ENCODE measurements at places on chromosomes 1 and 21.

DNA sequence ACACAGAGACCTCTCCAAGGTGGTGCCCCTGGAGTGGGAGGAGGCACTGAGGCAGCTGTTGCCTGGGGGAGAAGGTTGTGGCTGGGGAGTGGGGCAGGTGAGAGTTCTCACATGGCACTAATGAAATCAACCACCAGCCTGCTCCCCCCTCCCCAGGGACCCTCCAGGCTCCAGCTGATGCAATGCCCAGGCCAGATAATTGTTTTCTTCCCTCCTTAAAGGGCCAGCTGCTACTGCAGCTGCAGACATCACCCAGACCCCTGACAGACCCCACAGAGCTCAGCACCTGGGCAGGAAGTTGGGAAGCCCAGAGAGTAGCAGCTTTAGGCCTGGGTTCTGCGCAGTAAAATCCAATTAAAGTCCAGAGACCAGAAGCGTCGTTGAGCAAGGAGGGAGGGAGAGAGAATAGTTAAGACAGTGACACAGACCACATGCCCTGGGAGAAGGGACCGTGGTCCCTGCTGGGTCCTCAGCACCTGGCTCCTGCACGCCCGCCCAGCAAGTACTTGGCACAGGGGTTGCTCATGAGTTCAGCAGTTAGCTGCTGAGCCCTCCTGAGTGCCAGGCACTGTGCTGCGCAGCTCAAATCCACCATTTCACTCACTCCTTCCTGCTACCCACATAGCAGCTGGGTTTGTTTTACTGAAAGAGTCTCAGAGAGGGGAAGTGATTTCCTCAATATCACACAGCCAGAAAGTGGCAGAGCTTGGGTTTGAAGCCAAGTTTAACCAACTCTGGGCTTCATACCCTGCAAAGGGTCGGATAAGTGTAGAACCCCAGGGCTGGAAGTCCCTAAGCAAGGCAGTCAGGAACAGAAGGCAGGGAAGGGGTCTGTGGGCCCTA is 1.9 kb downstream of the RIMS3 start:
- no peak for DNase-seq

DNA sequence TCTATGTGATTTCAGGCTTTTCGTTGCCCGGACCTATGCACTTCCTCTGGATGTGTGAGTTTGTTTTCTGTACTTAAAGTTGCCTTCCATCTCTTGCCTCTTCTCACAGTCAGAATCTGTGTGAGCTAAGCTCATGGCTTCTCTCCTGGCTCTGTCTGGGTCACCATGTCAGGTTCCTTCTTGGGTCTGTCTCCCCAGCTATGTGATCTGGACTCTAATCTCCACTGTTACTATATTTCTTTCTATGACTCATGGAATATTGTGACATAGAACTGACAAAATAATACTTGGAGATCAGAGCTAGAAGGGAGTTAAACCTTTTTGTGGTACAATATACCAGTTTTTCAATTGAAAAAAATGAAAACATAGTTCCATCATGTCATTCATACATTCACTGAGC is 172.7 kb upstream of the FGGY start:
- no peak for DNase-seq

DNA sequence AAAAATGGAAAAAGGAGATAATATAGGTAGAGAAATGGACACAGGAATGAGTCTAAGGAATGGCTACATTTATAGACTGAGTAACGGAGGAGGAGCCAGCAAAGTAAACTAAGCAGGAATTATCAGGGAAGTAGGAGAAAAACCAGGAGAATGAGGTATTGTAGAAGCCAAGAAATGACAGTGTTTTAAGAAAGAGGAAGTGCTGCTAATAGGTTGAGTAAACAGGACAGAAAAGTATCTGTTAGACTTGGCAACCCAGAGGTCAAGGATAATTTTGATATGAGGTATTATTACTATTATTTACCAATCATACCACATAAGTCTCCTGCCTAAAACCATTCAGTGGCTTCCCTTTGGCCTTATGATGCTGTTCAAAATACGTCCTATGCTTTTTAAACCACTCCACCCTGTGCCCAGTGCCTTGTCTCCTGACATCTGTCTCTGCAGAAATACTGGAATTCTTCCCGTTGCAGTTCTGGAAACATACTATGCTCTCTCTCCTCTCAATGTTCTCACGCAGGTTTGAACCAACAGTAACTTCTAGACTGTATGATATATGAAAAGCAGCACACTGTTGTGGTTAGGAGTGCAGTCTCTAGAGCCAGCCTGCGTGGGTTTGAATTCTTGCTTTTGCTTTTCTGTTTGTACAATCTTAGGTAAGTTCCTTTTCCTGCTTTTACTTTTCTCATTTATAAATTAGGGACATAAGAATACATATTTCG is 24.6 kb upstream of the NEK7 start:
- no peak for DNase-seq

- DNase-seq = no peak
Observed at GRCh38 chr21:30468900-30469714, 11.1 kb downstream of the KRTAP19-1 start.

DNA sequence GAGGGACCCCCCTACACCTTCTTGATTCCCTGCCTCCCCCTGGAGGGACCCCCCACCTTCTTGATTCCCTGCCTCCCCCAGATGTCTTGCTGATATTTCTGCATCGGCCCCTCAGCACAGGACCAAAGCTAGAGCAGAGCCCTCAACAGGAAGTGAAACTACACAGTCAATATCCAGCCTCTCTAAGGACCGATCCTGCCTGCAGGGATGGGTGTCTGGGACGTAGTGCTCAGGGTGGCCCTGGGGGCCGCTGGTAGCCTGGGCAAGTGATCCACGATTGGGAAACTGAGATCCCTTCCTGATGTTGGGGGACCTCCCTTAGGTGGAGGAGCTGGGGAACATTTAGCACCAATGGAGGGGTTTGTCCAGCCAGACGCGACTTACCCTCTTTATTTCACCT is 3.9 kb upstream of the LEFTY2 start:
- DNase-seq = no peak

DNA sequence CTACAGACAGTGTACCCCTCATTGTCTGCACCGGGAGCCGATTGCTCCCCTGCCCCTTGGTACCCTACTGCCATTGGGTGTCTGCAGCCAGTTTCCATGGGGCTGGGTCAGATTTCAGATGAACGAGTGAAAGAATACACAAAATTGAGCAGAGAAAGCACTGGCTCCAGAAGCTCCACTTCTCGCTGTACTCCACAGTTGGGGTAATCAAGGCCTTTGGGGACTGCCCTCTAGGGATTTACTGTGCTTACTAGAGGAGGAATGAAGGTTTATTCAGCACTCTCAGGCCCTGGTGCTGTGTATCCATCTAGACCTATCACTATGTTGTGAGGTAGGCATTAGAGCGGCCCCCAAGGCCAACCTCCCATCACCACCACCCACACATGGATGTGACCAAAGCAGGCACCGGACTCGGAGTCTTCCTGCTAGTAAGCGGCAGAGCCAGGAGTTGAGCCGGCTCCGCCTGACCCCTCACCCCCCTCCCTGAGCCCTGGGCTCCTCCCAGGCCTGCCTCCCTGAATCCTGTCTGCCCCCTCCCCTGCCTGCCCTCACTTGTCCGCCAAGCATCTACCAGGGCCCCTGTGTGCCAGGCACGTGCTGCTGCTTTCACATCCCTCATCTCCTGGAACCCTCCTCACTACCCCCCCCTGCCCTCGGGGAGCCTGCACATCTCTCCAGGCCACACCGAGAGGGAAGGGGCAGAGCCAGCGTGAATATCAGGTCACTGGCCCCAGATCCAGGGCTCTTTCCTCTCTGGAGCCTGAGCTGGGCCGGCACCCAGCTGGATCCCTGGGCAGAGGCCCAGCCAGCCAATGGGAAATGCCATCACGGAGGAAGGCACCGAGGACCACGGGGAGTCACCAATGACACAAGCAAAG is 23.3 kb downstream of the KCNN3 start:
- no peak for DNase-seq

- DNase-seq = no peak
Observed at GRCh38 chr1:111620441-111620971, 917 bp downstream of the RAP1A start.

- no peak for DNase-seq
Observed at GRCh38 chr1:2523891-2524609, 2.3 kb downstream of the PANK4 start.

DNA sequence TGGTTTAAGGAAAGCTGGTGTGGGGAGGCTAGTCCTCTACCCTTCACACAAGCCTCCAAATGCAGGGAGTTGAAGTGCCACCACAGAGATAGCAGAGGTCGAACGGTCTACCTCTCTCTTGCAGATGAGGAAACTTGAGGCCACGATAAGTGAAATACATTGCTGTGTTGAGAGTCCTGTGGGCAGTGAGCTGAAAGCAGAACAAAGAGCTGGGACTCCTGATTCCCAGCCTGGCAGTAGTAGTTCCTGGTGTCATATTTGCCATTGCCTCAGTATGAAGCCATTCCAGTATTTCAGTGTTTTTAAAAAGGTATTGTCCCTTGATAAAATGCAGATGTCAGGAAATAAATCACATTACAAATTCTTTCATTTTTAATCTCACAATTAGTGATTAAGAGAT is 28.6 kb downstream of the AK4 start:
- no peak for DNase-seq

GRCh38 chr1:74465193-74465681 is 47.2 kb downstream of the LRRC53 start:
- no peak for DNase-seq

- peak; percentile 34 for DNase-seq
Observed at GRCh38 chr21:37463083-37463801, 96.7 kb downstream of the DYRK1A start.

- no peak for DNase-seq
Observed at GRCh38 chr1:24205345-24206082, 18.4 kb upstream of the IFNLR1 start.

DNA sequence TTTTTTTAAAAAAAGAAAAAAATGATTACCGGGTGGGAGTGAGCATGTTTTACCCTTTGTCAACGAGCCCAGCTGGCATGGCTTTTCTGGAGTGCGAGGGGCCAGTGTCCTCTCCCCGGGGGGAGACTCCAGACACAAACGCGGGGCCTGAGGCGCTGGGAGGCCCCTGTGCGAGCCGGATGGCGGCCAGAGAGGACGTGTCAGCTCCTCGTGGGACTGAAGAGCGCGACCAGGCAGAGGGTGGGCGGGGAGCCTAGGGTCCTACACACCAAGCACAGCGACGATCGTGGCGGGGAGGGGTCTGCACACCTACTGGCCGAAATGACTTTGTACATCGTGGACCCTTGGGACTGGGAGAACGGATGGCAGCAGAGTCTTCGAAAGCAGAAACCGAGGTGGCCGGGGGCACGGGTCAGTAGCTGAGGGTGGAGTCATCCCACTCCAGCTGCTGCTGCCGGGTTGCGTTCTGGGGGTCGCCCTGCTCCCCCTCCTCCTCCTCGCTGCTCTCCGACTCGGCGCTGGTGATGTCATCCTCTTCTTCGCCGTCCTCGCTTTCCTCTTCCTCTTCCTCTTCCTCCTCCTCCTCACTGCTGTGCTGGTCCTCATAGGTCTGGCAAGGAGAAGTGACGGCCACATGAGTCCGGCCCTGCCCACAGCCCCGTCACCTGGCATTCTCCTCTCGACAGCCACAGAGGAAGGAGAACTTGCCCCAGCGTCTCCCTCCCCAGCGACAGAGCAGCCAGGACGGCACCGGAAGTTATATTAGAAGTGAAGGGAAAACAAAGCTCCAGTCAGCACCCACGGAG is 78.8 kb downstream of the PIK3CD start:
- no peak for DNase-seq

DNA sequence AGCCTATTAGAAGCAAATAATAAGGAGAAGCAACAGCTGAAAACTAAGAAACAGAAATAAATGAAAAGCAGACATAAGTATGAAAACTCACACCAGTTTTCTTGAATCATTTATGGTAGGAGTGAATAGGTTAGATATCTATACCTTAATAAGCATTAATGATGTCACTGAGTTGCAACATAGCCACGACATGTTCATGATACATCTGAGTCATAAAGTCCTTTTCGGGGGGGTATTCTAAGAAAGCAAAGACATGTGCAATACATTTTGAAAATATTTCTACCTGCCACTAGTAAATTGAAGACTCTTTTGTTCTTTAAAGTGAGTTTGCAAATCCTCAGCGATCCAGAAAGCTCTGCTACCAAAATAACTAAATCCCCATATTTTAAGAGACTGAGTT is 7.2 kb downstream of the CD34 start:
- DNase-seq = no peak

GRCh38 chr1:151009206-151009587 is 948 bp downstream of the PRUNE1 start:
- DNase-seq = no peak

GRCh38 chr1:44262816-44263567 is 49.7 kb downstream of the DMAP1 start:
- DNase-seq = no peak

GRCh38 chr1:173475564-173476196 is 1.5 kb upstream of the PRDX6 start:
- DNase-seq = no peak

- no peak for DNase-seq
Observed at GRCh38 chr1:119090250-119090649, 50.2 kb downstream of the WARS2 start.

DNA sequence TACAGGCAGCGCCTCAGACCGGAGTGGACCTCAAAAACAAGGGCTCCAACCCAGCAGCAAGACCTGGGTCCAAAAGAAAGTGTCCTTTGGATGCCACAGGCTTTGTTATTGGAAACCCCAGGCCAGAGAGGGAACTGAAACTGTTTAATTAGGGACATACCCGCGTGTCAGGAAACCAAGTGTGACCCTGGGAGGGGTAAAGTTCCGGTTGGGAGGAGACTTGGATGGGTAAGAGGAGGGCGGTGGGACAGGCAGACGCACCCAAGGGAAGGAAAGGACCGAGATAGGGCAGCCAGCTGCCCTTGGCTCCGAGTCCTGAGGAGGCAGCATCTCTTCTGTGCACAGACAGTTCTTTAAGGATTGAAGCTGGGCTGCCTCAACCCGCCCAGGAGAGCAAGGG is 71.4 kb downstream of the CDC7 start:
- no peak for DNase-seq

GRCh38 chr1:45848714-45849113 is 45.3 kb downstream of the MAST2 start:
- no peak for DNase-seq

GRCh38 chr1:223611936-223612335 is 53.6 kb downstream of the CAPN8 start:
- DNase-seq = no peak

DNA sequence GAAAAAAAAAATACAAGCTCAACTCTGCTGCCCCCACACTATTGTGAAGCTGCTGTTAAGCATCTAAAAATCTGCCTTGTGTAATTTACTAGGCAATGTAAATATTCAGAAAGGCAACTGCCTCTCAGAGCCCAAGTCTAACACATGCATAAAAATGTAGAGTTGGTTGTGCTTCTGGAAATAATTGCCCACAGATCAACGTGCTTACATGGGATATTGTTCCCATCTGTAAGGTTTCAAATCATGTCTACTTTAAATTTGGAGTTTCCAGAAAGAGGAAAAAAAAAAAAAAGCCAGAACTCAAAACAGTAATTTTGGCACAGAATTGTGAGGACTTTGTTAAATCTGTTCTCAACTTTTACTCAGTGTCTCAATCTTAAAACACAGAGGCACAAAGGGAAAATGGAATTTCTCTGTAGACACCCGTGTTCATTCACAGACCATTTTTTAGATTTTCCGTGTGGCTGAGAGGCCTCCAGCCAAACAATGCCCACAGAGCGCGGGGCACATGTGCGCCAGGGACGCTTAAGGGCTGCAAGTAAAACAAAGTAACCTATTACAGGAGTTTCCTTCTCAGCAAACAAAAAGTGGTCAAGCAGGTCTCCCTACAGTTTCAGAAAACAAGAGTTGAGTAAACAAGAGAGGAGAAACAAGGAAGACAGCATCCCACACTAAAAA is 115.5 kb downstream of the RERE start:
- DNase-seq = no peak

Measured in SW 1271 (cell line).